ENCODE measurements at places on chromosomes 2 and 18. TPM values are rescaled to one million over a fixed set of nuclear protein-coding genes. Genes with fewer than 3 reads are reported as not detected.

CAVIN2 gene
- total RNA-seq = 14.9 TPM

DNA sequence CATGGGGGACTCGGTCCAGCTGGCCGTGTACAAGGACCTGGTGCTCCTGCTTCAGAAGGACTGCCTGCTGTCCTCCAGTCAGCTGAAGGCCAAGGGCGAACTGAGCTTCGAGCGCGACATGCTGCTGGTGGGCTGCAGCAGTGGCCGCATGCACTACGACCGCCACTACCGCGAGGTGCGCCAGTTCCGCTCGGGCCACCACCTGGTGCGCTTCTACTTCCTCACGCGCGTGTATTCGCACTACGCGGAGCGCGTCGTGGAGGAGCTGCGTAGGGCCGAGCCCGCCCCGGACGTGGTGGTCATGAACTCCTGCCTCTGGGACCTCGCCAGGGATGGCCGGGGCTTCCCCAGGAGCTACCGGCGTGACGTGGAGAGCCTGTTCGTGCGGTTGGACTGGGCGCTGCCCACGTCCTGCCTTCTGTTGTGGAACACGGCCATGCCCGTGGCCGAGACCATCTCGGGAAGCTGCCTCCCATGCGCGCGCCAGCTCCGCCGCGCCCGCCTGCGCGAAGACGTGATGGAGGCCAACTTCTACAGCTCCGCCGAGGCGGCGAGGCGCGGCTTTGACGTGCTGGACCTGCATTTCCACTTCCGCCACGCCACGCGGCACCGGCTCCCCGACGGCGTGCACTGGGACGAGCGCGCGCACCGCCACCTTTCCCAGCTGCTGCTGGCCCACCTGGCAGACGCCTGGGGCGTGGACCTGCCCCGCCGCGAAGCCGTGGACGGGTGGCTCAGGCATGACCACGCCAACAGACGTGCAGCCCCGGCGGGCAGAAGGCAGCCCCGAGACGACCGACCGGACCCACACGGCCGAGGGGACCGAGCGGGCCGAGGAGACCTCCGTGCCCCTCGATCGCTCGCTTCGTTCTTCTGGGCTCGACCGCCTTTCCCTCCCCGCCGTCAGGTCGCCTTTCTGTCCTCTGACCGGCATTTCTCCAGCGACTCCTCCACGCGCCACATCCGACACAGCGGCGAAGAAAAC lies 293.9 kb upstream of the ERBB4 start:
- DNase-seq = no peak

- no peak for DNase-seq
These were observed 8.6 kb downstream of the MYO5B start for GRCh38 chr18:50186385-50186784.

- no peak for DNase-seq
These were observed 9.0 kb upstream of the MRPL19 start for GRCh38 chr2:75637568-75637967.

DNA sequence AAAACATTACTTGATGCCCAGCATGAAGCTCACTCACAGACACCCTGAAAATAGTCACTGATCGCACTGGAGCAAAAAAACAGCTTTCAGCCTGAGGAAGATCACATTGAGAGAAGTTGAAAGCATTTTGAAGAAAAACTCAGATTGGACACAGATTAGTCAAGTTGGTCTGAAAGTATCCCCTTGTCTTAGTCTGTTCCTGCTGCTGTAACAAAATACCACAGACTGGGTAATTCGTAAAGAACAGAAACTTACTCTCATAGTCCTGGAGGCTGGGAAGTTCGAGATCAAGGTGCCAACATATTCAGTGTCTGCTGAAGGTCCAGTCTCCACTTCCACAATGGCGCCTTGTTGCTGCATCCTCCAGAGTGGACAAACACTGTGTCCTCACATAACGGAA lies 14.2 kb upstream of the NDUFV2 start:
- no peak for DNase-seq

DNA sequence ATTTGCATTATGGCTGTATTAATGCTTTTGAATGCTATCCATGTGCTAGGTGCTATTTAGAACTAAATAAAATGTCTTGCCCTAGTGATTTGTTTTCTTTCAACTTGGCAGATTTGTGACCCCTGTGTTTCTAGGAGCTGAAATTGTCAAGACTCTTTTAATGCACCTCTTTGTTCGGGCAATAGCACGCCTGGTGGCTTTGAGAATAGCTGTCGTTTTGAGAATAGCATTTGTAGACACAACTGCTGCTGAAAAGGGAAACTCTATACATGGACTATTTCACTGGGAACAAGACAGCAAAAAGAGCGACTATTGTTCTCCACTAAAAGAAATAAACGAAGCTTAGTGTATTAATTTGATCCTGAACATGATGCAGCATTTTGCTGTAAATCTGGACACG lies 352.1 kb upstream of the ZNF521 start:
- no peak for DNase-seq

DNA sequence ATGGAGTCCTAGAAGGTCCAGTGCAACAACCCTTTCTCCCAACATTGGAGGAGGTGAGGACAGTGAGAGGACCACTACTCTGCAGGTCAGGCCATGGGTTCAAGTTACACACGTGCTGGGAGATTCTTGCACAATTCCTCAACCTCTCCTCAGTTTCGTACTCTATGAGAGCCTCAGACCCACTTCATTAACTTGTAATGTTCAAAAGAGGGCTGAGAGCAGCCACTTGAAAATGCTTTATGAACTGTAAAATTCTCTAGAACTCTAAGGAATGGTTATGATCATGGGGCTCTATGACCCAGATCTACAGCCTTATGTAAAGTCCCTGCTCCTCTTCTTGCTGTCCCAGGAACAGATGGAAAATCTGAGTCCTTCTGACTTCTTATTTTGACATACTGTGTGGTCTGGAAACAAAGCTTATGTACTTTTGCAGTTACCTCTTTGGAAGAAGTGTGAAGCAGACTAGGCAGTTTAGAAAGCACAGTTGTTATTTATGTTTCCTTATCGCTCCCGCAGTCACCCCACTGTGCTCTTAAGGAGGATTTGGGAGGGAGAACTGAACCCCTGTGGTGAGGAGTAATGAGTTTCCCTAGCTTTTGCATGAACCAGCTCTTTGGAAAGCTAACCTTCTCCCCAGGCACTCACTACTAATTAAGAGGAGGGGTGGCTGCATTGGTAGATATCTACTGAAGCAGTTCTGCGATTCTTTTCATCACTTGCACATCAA lies 296.6 kb downstream of the LRRTM1 start:
- no peak for DNase-seq

DNA sequence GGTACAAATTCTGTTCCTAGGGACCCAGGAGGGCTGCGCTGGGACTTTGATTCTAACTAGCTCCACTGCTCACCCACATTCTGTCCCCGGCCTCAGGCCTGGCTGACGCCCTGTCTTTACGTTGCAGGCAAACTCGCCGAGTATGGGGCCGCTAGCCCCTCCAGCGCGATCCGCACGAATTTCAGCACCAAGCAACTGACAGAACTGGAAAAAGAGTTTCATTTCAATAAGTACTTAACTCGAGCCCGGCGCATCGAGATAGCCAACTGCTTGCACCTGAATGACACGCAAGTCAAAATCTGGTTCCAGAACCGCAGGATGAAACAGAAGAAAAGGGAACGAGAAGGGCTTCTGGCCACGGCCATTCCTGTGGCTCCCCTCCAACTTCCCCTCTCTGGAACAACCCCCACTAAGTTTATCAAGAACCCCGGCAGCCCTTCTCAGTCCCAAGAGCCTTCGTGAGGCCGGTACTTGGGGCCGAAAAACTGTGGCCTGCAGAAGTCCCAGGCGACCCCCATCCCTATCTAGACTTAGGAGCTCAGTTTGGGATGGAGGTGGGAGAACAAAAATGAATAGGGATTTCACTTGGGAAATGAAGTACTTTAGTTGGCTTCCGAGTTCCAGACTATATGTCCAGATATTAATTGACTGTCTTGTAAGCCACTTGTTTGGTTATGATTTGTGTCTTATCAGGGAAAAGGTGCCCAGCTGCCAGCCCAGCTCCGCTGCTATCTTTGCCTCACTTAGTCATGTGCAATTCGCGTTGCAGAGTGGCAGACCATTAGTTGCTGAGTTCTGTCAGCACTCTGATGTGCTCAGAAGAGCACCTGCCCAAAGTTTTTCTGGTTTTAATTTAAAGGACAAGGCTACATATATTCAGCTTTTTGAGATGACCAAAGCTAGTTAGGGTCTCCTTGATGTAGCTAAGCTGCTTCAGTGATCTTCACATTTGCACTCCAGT lies 1.5 kb downstream of the HOXD1 start:
- no peak for DNase-seq
